CD14-positive monocyte (primary cell): ENCODE measurements at places on chromosomes 3 and 15.
A peak's percentile ranks its signal among the peaks of the same experiment; 100 is the strongest.

GRCh38 chr3:184647405-184647936, 64.4 kb downstream of the MAGEF1 start:
- no peak for DNase-seq

DNA sequence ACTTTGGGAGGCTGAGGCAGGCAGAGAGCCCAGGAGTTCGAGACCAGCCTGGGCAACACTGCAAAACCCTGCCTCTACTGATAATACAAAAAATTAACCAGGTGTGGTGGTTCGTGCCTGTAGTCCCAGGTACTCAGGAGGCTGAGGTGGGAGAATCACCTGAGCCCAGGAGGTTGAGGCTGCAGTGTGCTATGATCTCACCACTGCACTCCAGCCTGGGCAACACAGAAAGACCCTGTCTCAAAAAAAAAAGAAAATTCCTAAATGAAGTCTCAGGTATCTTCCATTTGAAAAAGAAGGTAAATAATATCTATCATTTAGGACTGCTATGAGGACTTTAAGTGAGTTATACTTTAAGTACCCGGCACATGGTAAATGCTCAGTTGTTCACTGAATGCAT, 2.9 kb downstream of the SMARCC1 start:
- no peak for DNase-seq

GRCh38 chr15:44295750-44296431, 7.4 kb downstream of the GOLM2 start:
- DNase-seq = peak; percentile 38

DNA sequence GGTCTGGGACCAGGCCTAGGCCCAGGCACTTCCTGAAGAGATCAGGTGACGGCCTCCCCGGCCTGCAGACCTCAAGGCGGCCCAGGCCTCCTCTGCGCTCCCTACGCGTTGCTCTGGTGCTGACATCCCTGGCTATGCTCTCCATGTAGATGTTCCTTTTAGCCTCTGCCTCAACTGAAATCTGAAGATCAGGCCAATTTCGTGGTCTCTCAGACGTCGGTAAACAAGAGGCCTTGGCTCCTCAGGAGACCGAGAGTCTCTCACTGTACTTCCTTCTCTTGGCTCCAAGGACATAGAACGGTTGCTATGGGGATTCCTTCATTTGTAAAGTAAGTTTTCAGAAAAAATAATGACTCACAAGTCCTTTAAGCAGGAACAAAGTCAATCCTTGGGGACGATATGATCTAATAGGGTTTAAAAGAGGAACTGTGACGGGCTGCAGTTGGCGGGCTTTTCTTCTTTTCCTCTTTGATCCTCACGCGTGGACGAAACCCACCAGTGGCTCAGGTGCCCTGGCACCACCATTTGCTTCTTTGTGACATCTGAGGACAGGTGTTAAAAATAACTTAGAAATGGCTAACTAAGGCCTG, 55.6 kb upstream of the CGNL1 start:
- DNase-seq = peak; percentile 16

GRCh38 chr3:15263120-15263519, 57.1 kb downstream of the CAPN7 start:
- DNase-seq = no peak

DNA sequence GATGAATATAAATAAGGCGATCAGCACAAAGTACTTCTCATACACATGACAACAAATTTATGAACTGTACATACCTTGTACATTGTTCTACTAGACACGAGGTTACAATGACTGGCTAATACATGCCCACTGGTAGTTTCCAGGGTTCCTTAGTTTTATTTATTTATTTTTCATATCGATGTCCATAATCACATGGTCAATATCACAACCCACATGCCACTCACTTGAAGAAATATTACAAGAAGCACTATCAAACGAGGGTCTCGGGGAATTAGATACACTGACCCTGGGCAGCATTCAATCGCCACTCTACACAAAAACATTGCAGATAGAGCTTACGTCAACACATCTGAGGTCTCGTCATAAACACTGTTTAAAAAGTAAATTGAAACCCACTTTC, 21.2 kb upstream of the WNT5A start:
- no peak for DNase-seq

DNA sequence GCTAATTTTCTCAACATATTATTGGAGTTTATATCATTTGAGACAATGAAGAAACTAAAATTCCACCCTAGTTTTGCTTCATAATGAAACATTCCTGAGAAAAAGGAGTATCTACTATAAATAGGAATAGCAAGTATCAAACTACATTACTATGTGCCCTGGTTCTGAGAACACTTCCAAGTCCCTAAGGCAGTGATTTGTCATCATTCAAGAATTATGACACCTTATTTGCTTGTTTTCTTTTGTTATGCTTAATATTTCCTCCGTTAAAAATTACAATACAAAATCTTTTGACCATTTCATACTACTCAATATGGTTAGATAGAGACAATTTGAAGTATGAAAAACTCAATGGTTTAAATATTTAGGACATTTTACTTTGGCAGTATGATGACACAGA, 707.8 kb upstream of the GOLIM4 start:
- DNase-seq = no peak

GRCh38 chr3:16471897-16472296, 41.6 kb downstream of the RFTN1 start:
- DNase-seq = no peak

DNA sequence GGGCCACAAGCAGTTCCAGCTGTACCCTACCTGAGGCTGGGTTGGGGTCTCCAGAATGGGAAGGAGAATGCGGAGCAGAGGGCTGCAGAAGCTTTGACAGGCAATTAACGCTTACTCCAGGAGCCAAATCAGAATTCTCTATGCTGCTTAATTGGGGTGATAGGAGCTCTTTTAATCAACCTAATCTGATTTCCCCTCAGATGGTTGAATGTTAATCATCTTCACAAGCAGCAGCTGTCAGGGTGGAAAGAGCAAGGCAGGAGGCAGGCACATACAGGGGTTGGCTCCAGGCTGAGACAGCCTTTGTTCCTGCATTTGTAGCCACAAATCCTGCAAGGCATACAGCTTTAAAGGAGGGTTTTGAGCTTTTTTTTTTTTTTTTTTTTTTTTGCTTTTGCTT, 2.6 kb downstream of the CILP start:
- no peak for DNase-seq

- DNase-seq = no peak
Observed at GRCh38 chr15:43270113-43270665, 3.5 kb upstream of the TGM5 start.

- DNase-seq = no peak
Observed at GRCh38 chr3:154844863-154845262, 235.3 kb upstream of the MME start.

DNA sequence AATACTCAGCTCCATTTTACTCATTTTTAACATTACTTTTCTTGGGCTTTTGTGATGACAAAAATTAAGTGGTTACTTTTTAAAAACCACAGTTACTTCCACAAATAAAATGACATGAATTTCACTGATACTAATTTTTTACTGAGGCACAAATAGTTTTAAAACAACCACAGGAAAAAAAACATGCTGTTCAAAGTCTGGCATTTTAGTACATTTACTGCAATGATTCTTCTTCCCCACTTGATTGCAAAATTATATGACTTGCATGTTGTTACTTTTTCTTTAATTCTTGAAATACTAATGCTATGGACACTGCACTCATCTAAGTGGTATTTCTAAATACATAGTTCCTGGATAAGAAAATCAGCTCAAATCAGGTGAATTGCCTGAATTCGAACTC, 24.8 kb upstream of the SLMAP start:
- no peak for DNase-seq

DNA sequence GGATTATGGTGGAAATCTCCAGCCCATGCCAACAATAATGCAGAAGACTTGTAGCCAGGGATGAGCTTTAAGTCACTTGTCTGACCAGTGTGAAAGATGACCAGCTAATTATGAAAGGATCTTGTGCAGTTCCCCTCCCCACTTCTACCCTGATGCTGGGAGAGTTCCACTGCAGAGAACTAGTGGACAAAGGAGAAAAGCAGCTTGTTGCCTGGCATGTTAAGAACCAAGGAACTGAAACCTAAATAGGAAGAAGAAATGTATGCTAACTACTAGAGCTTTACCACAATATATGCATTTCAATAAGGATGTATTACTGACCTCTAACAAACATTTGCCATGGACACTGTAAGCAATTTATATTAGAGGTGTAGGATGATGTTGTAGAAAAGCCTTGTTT, 52.2 kb upstream of the CSTA start:
- DNase-seq = peak; percentile 54

DNA sequence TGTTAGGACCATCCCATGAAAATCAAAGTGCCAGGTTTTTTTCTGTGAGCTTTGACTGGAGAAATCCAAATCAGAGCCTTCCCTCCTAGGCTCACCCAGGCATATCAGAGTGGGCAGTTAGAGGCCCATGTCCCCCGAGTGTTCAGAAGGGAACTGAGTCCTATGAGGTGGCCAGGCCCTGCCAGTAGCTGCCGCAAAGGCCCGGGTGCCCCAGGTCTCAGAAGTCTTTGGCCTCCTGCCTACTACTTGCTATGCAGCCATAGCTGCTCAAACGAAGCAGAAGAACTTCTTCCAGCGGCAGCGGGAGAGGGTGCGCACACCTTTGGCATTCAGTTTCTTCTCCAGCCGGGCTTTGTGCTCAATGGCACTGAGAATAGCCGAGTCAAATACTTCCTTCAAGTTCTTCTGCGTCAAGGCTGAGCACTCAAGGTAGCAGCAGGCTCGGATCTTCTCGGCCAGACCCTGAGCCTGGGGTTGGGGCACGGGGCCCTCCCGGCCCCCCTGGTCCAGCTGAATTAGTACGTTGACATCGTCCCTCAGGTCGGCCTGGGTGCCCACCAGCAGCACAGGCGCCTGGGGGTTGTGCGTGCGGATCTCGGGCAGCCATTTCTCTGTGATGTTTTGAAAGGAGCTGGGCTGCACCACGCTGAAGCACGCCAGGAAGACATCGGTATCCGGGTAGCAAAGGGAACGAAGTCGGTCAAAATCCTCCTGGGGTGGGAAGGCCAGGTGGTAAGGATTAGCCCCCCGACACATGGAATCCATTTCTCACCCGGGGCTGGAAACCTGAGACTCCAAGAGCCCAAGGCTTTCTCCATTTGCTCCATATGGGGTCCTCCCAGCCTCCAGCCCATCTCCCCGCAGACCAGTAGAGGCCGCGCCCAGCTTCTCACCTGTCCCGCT, 992 bp downstream of the RHOV start:
- DNase-seq = no peak

DNA sequence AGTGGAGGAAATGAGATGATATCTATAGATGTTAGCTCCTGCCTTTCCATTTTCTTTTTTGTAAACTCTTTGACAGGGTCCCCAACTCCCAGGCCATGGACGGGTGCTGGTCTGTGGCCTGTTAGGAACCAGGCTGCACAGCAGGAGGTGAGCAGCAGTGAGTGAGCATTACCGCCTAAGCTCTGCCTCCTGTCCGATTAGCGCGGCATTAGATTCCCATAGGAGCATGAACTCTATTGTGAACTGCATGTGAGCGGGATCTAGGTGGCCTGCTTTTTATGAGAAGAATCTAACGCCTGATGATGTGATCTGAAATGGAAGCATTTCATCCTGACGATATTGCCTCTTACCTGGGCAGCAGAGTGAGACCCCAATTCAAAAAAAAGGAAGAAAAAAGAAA, 56.8 kb upstream of the CHD2 start:
- DNase-seq = no peak

GRCh38 chr3:185561374-185561943, 9.1 kb upstream of the LIPH start:
- peak; percentile 57 for DNase-seq

DNA sequence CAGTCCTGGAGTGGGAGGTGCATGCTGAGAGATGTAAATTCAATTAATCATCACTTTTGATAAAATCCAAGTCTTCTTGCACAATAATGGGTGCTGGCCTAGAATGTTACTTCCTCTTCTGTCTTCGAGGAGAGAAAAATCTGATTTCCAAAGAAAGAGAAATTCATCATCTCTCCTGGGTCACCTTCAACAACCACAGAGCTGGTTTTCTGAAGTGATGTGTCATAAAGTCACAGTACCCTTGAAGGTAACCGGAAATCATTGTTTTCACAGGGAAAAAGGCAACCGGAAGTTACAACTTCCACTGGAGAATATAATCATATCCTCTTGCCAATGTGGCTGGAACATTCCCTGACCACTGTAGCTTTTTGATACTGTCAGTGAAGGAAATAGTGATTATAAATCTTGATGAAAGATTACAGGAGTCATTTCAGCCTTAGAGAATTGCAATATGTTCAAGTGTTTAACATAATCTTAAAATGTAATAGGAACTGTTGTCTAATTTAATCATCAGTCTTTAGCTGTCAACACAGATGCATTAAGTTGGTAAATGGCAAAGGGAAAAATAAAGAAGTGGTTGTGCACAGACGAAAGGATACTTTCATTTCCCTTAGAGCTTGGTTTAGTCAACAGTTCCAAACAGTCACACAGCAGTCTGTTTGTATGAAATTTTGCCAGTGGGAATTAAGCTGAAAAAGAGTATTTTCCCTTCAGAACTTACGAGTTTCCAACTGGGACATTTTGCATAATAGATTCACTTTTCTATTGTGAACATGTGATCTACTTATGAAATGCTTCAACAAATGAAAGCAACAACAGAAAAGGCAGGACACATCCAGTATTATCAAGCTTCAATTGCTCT, 106.5 kb upstream of the SLC4A7 start:
- DNase-seq = peak; percentile 78

- DNase-seq = no peak
Observed at GRCh38 chr3:193896419-193896818, 239.5 kb upstream of the HES1 start.

GRCh38 chr3:42545284-42545900, 36.4 kb downstream of the SEC22C start:
- DNase-seq = no peak

DNA sequence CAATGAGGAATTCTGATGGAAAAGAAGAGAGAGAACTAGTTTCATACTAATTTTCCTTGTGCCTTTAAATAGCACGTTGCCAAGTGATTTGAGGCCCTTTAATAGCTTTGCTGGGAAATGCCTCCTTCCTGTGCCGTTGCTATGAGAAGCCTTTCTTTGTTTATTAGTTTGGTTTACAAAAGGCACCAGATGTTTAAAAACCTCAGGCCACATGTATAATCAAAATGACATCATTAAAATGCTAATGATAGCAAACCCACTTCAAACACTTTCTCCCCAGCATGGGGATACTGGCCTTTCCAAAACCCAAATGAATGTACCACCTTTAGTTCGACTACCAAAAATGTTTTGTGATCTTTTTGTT, 50.0 kb upstream of the TBC1D23 start:
- no peak for DNase-seq

DNA sequence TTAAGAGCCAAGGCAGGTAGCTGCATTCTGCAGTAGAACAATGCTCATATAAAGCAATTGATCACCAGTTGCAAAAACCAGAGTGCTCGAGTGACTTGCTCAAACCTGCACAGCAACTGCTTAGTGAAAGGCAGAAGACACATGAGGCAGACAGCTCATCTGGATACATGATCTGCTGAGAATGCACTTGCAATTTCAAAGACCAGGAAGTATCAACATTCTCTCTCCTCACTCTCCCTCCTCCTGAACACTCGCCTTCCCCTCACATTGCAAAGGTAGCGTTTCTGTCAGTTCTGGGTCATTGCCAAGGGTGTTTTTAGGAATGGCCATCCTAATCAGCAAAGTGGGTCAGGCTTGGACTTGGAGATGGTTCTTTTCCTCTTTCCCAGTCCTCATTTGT, 61.0 kb downstream of the BFSP2 start:
- no peak for DNase-seq

GRCh38 chr3:152817400-152817799, 17.5 kb upstream of the P2RY1 start:
- no peak for DNase-seq
